ENCODE measurements at places on chromosomes 2 and 18.
A peak's percentile ranks its signal among the peaks of the same experiment; 100 is the strongest.

GRCh38 chr2:74415762-74416395 lies 5.5 kb downstream of the C2orf81 start:
- no peak for DNase-seq

GRCh38 chr2:15337996-15338666 lies 223.0 kb downstream of the NBAS start:
- peak; percentile 50 for DNase-seq

DNA sequence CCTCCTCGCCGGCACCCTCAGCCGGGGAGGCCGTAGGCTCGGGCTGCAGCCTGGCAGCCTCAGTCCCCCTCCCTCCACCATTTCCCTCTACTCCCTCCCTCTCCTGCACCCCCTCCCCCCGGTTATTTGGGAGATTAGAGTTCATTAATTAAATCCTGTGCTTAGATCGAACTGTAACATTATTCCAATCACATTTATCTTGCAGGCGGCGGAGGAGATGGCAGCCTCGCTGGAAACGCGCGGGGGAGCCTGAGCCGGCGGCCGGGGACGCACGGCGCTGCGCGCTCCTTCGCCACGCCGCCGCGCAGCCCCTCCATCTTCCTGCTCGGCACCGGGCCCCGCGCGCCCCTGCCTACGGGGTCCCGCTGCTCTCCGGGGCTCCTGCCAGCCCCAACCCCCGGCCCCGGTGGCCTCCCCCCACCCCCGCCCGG lies at the start of gene ST8SIA3:
Gene ST8SIA3 (plus strand): TSS at position 287 of the 431 bp plus-strand sequence. CDS start 290 bp downstream, outside the sequence.
- DNase-seq = no peak

DNA sequence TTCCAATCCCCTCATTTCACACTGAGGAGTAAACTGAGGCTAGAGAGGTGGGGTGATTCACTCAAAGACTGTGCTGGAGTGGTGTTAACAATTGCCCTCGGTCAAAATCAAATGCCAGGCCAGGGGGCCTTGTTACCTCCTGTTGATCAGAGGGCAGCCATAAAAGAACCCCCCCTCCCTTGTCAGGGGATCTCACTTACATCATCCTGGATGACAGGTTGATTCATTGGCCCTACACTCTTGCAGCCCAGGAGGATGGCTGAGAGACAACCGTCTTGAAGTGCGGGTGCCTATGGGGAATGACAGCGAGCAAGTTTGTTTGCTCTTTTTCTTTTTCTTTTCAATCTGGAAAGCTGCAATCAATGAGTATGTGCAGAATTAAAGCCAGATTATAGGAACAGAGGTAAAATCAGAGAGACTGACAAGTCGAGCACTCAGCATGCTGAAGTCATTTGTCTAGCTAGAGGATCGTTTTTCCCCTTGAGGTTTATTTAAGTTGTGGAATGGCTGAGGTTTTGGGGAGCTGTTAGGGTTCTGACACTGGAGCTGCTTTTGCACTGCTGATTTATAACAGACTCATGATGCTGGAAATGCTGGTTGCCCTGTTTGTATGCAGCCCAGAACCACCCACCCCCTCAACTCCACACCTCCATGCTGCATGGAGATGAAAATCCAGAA lies 26.4 kb upstream of the NRP2 start:
- DNase-seq = no peak

DNA sequence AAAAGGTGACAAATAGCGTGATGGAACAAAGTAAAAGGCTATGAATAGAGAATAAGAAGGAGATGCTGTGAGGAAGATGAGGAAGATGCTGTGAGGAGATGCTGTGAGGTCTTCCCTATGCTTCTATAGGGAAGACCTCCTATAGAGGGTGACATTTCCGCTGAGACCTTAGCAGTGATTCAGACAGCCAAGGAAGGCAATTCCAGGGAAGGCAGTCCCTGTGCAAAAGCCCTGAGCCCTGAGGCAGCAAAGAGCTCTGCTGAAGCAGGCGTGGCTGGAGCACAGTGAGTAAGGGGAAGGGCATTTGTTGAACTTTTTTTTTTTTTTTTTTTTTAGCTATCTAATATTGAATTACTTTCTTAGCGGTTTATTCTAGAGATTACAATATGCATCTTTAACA lies 142.7 kb upstream of the FOSL2 start:
- peak; percentile 95 for DNase-seq

GRCh38 chr2:149145314-149146295 lies 107.1 kb downstream of the LYPD6B start:
- DNase-seq = no peak

DNA sequence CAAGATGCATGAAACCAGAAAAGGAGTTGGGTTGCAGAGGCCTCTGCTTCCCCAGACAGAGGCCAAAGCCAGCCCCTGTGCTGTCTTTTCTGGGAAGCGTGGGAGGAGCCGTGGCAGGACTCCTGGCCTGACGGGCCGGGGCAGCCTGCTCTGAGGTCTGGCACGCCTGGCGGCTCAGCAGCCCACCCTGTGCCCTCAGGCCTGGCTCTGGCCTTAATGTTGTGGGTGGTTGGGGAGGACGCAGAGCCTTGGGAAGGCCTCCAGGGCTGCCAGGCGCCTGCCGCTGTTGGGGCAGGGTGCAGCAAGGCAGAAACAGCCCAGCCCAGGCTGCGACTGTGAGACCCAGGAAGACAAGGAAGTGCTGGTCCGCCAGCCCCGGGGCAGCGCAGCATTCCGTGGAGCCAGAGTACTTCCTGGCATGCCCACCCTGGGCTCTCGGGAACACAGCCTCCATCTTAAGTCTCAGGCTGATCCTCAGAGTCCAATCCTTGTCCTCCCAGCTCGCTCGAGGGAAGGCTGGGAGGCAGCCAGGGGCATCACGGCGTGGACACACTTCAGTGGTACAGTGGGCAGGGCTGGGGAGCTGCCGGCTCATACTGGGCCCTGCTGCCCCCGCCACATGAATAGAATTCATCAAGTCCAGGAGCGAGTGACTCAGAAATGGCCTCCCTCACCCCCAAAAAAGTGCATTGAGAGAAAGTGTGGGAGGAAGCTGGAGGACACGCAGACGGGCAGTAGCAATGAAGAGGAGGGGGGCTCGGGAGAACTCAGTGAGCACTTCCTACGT lies 72.6 kb downstream of the EMX1 start:
- no peak for DNase-seq

DNA sequence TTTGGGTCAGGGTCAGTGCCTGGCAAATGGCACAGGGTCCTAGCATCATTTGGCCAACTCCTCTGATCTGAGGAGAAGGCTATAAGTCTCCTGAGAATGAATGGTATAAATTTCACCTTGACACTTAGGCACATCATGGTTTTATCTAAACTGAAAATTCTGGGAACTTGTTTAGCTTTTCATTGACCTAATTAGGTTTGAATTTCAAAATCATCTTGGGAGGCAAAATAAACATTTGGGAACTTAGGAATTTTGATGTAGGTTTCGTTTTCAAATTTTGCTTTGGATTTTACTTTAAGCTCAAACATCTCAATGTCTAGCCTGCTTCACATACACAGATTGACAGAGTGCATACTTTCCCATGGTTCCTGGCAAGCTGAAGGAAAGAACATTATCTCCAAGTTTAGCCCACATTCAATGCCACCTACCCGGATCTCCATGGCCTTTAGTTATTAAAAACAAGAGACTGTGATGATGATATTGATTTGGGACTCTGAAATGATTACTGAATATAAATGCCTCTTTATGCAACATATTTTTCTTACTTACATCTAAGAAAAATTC lies 44.5 kb downstream of the MYOM1 start:
- no peak for DNase-seq

- DNase-seq = no peak
Observed at GRCh38 chr18:53025247-53025646, 685.2 kb downstream of the DCC start.

GRCh38 chr2:135893374-135893794 lies 17.1 kb upstream of the MCM6 start:
- no peak for DNase-seq

DNA sequence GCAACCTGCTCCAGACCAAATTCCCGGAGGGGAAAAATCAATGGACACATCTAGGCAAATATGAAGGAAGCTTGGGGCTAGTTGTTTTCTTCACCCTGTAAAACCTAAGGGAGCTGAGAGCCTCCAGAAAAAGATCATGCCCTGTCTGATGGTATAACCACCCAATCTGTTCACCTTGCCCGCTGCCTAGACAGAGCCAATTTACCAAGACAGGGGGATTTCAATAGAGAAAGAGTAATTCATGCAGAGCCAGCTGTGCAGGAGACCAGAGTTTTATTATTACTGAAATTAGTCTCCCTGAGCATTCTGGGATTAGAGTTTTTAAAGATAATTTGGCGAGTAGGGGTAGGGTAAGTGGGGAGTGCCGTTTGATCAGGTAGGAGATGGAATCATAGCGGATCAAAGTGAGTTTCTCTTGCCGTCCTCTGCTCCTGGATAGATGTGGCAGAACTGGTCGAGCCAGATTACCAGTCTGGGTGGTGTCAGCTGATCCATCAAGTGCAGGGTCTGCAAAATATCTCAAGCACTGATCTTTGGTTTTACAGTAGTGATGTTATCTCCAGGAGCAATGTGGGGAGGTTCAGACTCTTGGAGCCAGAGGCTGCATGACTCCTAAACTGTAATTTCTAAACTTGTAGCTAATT lies 35.1 kb upstream of the B4GALT6 start:
- no peak for DNase-seq

GRCh38 chr18:525036-525797 lies 24.7 kb upstream of the COLEC12 start:
- DNase-seq = peak; percentile 91

DNA sequence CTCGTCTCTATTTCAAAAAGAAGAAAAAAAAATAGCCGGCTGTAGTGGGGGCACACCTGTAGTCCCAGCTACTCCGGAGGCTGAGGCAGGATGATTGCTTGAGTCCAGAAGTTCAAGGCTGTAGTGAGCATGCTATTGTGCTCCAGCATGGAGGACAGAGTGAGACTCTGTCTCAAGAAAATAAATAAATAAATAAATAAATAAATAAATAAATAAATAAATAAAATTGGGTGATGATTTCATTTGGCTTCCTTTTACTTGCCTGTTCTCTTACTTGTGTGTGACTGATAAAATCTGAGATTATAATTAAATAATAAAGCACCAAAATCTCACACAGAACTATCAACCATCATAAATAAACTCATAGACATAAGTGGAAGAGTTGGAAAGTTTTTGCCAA lies 657.8 kb downstream of the NRXN1 start:
- no peak for DNase-seq

DNA sequence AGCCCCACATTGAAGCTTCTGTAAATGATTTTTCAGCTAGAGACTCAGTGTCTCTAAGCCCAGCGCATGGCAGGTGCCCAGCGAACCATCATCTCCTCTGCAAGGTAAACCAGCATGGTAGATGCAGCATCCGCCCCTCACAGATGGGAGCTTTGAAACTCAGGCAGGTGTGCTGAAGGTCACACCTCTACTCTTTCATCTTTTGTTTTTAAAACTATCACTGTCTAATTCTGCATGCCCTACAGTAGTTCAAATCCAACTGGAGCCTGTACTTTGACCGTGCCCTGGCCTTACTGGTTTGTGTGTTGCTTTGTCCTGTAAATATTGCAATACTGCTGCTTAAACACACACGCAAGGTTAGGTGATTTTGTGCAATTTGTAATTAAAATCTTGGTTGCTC lies 831.1 kb downstream of the GALR1 start:
- no peak for DNase-seq

DNA sequence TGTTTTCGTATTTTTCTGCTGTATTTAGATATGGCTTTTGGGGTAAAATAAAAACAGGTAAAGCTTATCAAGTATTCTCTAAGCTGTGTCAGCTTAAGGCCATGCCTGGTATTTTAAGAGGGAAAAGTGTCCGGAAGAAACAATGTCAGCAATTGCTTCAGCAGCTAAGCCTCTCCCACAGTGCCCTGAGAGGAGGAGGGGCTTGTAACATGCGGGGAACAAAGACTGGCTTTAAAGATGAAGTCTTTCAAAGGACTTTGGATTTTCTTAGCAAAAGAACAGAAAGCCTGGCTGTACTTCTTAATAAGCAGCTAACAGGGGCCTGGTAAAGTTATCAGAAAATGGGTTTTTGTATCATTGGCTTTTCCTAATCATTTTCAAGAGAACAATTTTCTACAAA lies 102.8 kb downstream of the PXDN start:
- no peak for DNase-seq

- peak; percentile 55 for DNase-seq
Observed at GRCh38 chr2:143513081-143513480, 383.9 kb downstream of the ARHGAP15 start.

GRCh38 chr18:23134780-23135549 lies at the start of gene CABLES1:
CABLES1 (plus strand) TSS chr18:23135485; CDS start chr18:23135763, 278 bp downstream.
- DNase-seq = peak; percentile 73

GRCh38 chr2:164887434-164888144 lies 46.0 kb upstream of the COBLL1 start:
- no peak for DNase-seq

- peak; percentile 12 for DNase-seq
Observed at GRCh38 chr2:84458551-84459017, 496 bp downstream of the SUCLG1 start.

DNA sequence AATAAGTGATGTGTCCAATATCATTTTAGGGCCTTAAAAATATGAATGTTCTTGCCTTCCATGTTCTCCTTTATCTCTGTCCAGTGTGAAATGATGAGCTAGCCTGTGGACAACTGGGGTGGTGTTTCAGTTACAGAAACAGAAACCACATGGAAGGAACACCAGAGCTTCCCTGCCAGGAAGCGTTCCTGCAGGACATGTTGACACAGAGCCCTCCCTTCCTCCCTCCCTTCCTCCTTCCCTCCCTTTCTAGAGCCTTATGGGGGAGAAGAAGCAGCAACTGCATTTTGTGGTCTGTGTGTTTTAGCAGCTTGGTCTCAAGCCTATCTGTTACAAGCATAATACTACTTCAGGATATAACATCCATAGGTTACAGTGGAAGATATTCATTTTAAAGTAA lies 539.7 kb upstream of the NETO1 start:
- DNase-seq = peak; percentile 28

DNA sequence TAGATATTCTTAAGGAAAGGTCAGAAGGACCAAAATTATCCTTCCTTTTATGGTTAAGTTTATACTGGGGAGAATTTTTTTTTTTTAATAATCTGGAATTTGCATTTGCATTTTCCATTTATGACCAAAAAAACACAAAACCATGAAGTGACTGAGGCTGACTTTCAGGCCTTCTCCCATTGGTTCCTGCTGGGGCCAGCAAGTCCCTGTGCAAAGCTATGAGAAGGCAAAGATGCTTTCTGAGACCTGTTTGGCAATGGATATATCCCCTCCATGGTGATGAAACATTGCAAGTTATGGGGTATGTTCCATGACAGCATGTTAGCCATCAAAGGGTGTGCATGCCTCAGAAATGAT lies 60.8 kb downstream of the KIAA2012 start:
- DNase-seq = no peak

GRCh38 chr18:80009661-80010550 lies 21.5 kb upstream of the TXNL4A start:
- peak; percentile 99 for DNase-seq

GRCh38 chr2:44582363-44583008 lies 220.7 kb downstream of the CAMKMT start:
- peak; percentile 6 for DNase-seq

DNA sequence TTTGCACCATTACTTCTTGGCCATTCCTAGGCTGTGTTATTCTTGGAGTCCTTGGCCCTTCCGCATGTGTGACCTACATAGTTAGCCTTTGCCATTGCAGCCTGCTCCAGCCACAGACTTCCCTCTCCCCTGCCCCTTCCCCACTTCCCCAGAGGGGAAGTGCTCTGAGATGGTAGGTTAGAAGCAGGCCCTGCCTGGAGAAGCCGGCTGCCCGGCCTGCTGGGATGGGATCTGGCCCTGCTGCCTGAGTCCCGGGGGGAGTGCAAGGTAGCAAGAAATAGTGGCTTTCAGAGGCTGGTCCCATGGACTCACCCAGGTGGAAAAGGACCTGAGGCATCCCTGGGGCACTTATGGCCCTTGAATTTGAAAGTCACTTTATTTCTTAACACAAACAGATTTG lies 28.4 kb upstream of the OTOF start:
- no peak for DNase-seq

Data from M059J (cell line).